ENCODE measurements at places on chromosomes 5 and 9. TPM values are rescaled to one million over a fixed set of nuclear protein-coding genes. Genes with fewer than 3 reads are reported as not detected.

DNA sequence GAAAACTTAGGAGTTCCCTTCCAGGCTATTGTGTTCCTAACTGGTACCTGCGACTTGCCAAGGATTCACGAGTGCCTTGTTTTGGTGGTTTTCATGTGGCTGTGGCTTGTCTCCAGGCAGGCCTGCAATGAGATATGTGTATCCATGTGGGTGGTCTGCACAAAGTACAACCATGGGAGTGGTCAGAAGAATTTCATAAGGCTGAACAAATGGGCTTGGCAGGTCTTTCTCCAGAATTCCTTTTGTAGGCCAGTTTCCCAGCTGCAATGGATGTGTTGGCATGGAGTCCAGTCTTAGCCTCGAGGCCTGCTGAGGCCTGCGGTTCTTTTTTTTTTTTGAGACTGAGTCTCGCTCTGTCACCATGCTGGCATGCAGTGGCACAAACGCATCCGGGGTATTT lies 28.8 kb upstream of the MELK start:
- no peaks in the 10 kb centered on the region for H3K27me3 ChIP-seq
- H3K36me3 ChIP-seq, result no peaks in the 10 kb centered on the region
- H3K4me1 ChIP-seq, result no peaks in the 10 kb centered on the region
- H3K27ac ChIP-seq, result no peak overlapping the region
- peak; percentile 77 for DNase-seq

GRCh38 chr9:34988218-34989002 lies 1.1 kb upstream of the DNAJB5 start:
- H3K4me3 ChIP-seq, result peak overlapping the region; percentile 93
- DNase-seq, result no peak
- no peaks in the 10 kb centered on the region for H3K36me3 ChIP-seq
- no peaks in the 10 kb centered on the region for H3K27me3 ChIP-seq
- H3K27ac ChIP-seq, result peak overlapping the region; percentile 100
- H3K4me1 ChIP-seq, result peaks cover 44% of the 10 kb centered on the region

GRCh38 chr9:134043531-134043988 lies 18.3 kb downstream of the BRD3OS start:
- no peak for DNase-seq
- H3K4me3 ChIP-seq, result no peak overlapping the region
- no peaks in the 10 kb centered on the region for H3K4me1 ChIP-seq
- no peaks in the 10 kb centered on the region for H3K27me3 ChIP-seq

DNA sequence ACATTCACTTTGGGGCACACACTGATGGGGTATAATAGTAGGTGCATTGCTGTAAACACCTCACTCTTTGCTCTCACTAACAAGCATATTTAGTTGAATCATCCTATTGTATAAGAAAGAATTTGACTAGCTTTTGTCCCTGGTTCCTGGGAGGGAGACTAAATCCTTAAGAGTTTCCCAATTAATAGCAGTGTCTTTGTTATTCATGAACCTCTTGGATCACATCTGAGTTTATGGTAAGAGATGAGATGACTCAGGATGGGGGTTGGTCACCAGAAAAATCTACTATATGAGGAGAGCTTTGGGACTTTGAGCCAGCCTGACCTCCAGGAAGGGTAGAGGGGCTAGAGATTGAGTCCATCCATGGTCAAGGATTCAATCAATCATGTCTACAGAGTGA lies 56.8 kb downstream of the PUM3 start:
- peaks cover 25% of the 10 kb centered on the region for H3K36me3 ChIP-seq
- peaks cover 6% of the 10 kb centered on the region for H3K4me1 ChIP-seq
- no peak for DNase-seq
- no peak overlapping the region for H3K27ac ChIP-seq
- H3K27me3 ChIP-seq, result no peaks in the 10 kb centered on the region
- no peak overlapping the region for H3K4me3 ChIP-seq

DNA sequence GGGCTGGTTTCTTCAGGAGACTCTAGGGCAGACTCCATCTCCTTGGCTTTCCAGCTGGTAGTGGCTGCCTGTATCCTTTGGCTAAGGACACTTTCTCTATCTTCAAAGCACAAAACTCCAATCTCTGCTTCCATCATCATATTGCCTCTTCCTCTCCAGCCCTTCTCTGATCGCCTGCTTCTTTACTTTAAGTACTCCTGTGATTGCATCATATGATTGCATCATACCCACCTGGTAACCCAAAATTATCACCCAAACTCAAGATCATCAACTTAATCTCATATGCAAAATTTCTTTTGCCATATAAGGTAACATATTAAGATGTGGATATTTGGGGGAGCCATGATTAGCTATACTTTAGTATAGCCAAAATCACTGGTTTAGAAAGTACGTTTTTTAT lies 1092.6 kb upstream of the CDH6 start:
- no peaks in the 10 kb centered on the region for H3K4me1 ChIP-seq
- DNase-seq, result no peak

DNA sequence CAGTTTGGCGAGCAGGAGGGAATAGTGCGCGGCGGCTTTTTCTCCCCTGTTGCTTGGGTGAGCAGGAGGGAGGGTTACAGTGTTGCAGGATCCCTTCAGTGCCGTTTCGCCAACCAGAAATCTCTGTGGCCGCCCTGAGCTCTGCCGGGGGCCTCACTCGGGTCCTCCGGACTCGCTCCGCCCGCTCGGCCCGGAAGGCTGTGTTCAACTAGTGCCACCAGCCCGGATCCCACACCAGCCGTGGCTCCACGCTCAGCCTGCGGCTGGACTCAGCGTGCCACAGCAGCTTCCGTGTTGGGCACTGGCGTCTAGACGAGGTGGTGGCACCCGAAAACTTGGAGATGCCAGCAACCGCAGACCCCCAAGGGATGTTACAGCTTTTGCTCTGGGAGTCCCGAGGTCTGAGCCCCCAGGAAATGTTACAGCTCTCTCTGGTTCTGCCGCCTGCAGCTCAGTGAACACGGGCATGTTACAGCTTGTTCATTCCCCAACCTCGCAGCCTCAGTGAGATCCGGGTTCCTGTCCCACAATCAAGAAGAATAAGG lies 16.0 kb upstream of the OR13C9 start:
- no peak overlapping the region for H3K4me3 ChIP-seq
- H3K27ac ChIP-seq, result no peak overlapping the region
- H3K27me3 ChIP-seq, result no peaks in the 10 kb centered on the region
- no peaks in the 10 kb centered on the region for H3K4me1 ChIP-seq
- H3K36me3 ChIP-seq, result no peaks in the 10 kb centered on the region

- H3K36me3 ChIP-seq, result no peaks in the 10 kb centered on the region
- no peaks in the 10 kb centered on the region for H3K4me1 ChIP-seq
- H3K4me3 ChIP-seq, result no peak overlapping the region
- no peak for DNase-seq
- no peaks in the 10 kb centered on the region for H3K27me3 ChIP-seq
Observed at GRCh38 chr5:86917117-86917579, 299.4 kb downstream of the COX7C start.

GRCh38 chr5:56449071-56449640 lies 216.0 kb upstream of the ANKRD55 start:
- H3K4me1 ChIP-seq, result no peaks in the 10 kb centered on the region
- no peak overlapping the region for H3K27ac ChIP-seq
- no peaks in the 10 kb centered on the region for H3K36me3 ChIP-seq
- no peak for DNase-seq
- no peaks in the 10 kb centered on the region for H3K27me3 ChIP-seq
- no peak overlapping the region for H3K4me3 ChIP-seq

GRCh38 chr5:135245521-135246499 lies 153.2 kb downstream of the MACROH2A1 start:
- H3K4me1 ChIP-seq, result peaks cover 60% of the 10 kb centered on the region
- no peak overlapping the region for H3K4me3 ChIP-seq
- peak; percentile 60 for DNase-seq
- no peaks in the 10 kb centered on the region for H3K36me3 ChIP-seq
- no peaks in the 10 kb centered on the region for H3K27me3 ChIP-seq
- H3K27ac ChIP-seq, result peak overlapping the region; percentile 95

DNA sequence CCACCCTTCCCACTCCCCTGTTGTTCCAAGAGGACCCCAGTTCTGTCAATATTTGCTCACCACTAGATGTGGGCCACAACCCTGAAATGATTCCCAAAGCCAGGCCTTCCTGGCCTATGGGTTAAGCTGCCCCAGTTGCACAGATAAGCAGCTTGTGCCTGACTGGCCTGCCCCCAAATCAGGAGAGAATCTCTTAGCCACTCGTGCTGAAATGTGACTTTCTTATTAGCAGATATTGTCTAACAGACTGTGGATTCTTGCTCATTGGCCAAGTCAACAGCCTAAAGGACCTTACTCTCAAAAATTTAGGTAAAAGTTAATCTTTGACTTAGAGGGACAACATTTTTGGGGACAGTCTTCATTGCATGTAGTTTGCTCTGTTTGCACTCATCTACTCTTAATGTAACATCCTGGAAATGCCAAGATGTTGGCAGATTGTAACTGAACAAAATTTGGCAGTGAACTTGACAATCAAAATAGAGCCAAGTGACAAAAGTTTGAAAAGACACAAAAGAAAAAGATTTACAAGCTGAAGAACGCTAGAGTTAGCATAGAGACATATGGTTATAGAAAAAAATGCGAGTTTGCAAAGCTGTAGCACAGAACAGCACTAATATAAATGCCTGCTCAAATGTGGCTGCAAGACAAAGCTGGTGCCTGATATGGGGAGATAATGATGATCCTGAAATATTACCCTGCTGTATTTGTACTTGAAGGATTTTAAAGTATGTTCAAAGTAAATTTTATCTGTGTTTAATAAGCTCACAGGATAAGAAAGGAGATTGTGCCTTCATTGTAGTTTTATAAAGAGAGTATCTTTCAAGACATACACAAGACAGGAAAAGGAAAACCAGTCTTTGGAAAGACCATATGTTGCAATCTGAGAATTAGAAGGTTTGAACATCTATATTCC lies 29.0 kb upstream of the FSD1L start:
- no peaks in the 10 kb centered on the region for H3K27me3 ChIP-seq
- peaks cover 7% of the 10 kb centered on the region for H3K4me1 ChIP-seq
- no peak for DNase-seq
- H3K4me3 ChIP-seq, result no peak overlapping the region
- no peaks in the 10 kb centered on the region for H3K36me3 ChIP-seq

DNA sequence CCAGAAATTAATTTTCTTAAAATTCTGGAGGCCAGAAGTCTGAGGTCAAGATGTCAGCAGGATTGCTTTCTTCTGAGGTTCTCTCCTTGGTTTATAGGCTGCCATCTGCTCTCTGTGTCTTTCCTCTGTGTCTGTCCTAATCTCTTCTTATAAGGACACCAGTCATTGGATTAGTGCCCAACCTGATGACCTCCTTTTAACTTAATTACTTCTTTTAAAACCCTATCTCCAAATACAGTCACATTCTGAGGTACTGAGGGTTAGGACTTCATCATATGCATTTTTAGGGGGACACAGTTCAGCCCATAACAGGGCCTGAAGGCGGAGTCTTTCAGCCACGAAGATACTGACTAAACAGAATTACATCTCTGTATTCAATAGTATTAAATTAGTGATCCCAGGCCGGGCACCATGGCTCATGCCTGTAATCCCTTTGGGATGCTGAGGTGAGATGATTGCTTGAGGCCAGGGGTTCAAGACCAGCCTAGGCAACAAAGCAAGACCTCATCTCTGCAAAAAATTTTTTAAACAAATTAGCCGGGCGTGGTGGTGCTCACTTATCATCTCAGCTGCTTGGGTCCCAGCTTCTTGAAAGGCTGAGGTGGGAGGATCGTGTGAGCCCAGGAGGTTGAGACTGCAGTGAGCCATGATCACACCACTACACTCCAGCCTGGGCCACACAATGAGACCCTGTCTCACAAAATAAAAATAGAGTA lies 5.9 kb upstream of the RPS6 start:
- H3K4me3 ChIP-seq, result no peak overlapping the region
- no peaks in the 10 kb centered on the region for H3K4me1 ChIP-seq
- DNase-seq, result no peak
- no peak overlapping the region for H3K27ac ChIP-seq
- H3K36me3 ChIP-seq, result no peaks in the 10 kb centered on the region
- no peaks in the 10 kb centered on the region for H3K27me3 ChIP-seq

DNA sequence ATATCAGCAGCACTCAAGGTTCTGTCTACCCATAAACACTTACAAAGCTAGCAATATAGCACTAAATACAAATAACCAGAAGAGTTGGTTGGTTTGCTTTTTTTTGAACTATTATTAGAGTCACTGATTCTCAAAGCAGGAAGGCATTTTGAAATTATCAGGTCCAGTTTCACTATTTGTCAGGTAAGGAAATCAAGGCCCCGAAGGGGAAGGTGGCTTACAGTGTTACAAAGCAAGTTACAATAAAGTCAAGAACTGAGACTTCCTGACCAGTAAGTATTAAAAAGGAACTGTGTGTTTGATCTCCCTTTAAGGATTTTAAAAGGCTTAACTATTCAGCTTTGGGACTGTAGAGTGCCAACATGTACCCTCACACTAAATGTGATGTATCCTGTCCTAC lies 10.8 kb downstream of the C5orf15 start:
- H3K4me3 ChIP-seq, result no peak overlapping the region
- H3K27me3 ChIP-seq, result no peaks in the 10 kb centered on the region
- H3K27ac ChIP-seq, result no peak overlapping the region

DNA sequence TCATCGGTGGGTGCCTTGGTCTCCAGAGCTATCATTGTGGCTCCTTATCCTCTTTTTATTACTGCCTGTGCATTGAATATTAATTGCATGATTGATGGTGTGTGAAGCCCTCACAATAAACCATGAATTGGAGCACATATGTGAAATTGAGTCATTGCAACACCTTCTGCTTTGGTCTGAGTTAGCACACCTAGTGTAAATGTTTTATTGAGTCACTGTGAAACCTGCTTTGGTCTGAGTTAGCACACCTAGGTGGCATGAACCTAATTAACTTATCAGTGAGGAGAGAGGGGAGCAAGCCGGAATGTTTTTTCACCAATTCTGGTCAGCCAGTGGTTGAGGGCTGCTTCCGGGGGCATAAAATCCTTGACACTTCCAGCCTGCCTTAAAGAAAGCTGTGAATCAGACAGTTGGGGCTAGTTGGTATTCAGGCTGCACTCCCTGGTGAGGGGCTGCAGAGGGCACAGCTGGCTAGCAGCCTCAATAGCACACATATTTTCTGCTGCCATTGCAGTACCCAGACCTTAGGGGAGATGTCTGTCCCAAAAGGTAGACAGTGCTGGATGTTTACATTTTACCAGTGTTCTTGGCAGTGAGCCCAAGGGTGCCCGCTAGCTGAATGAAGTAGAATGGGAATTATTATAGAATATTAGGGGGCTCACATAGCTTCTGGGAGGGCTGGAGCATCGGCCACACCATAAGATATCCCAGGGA lies 76.5 kb upstream of the GOLM1 start:
- H3K27ac ChIP-seq, result no peak overlapping the region
- no peak overlapping the region for H3K4me3 ChIP-seq
- H3K4me1 ChIP-seq, result no peaks in the 10 kb centered on the region
- no peaks in the 10 kb centered on the region for H3K27me3 ChIP-seq
- no peak for DNase-seq

Gene GLRA1
- not detected for total RNA-seq

Gene LCN15
- not detected for total RNA-seq

Gene GLT6D1
- not detected for total RNA-seq

Gene PTGDS
- 28.5 TPM for total RNA-seq
